Stomach (tissue), 19 donors: ENCODE measurements at places on chromosomes 2 and 18. TPM values are rescaled to one million over a fixed set of nuclear protein-coding genes. Genes with fewer than 3 reads are reported as not detected.

Gene ERCC3
- 54.0 TPM for total RNA-seq

Gene NEU2
- not detected for total RNA-seq

Gene RNU2-63P
- not detected for total RNA-seq

Gene ERFE
- total RNA-seq = not detected

Gene GALNT3
- 134 TPM for total RNA-seq

Gene RAX
- total RNA-seq = not detected

Gene DUSP19
- total RNA-seq = 19.6 TPM

DNA sequence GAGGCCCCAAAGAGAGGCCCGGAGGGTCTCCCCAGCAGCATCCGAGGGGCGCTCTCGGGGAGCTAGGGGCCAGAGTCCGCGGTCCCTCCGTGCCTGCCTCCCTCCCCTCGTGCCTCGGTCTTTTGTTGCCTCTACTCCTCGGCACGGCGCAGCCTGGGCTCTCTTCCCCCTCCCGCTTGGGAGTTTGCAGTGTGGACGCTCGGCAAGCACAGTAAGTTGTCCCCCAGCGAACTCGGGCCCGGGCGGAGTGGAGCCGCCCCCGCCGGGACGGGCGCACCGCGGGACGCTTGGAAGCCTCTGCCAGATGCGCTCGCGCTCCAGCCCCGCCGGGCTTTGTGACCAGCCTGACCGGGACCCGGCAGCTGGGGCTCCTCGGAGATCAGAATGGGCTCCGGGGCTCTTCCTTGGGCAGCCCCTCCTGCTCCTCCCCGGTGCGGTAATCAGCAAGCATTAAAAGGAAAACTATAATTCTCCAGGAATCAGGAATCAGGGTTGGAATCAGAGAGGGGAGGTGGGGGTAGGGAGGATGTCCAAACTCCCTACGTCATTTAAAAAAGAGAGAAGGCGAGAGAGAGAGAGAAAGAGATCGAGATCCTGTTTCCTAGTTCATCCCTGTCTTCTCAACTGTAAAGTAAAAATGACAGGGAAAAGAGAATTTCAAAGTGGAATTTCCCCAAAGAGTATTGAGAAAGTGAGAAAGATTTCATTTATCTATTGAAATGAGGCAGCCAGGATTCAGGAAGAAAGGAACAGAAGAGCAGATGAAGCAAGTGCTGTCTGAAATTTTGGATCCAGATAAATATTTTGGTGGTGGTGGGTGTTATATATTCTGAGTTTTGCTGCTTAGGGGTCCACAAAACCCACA is 786 bp upstream of the TMEM200C start:
- DNase-seq = no peak

DNA sequence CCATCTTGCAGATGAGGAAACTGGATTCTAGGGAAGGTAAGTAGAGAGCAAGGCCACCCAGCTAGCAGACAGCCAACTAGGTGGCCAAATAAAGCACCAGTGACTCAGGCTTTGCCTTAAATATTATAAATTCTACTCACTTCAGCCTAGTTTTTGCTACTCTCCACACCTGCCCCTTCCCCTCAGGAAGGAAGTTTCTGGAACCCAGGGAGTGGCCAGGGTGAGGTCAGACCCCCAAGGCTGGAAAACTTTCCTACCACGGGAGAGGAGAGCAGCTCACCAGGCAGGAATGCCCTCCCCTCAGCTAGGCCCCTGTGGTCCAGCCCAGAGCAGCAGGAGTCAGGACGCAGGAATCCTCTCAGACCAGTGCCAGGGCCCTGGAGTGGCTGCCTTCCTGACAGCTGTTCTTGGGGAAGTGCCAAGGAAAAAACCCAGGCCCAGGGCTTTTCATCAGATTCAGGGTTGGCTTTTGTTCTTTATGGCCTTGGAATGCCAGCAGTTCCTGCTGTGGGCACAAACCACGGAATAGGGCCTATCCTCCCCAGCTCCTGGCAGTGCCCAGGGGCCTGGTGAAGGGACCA is 5.1 kb upstream of the PAX8 start:
- DNase-seq = peak; percentile 81

- no peak for DNase-seq
Observed at GRCh38 chr2:98713332-98714015, 17.5 kb downstream of the MGAT4A start.

GRCh38 chr2:176581557-176582165 is 312.4 kb downstream of the MTX2 start:
- DNase-seq = no peak

GRCh38 chr2:144198116-144198515 is 321.8 kb downstream of the ZEB2 start:
- no peak for DNase-seq

DNA sequence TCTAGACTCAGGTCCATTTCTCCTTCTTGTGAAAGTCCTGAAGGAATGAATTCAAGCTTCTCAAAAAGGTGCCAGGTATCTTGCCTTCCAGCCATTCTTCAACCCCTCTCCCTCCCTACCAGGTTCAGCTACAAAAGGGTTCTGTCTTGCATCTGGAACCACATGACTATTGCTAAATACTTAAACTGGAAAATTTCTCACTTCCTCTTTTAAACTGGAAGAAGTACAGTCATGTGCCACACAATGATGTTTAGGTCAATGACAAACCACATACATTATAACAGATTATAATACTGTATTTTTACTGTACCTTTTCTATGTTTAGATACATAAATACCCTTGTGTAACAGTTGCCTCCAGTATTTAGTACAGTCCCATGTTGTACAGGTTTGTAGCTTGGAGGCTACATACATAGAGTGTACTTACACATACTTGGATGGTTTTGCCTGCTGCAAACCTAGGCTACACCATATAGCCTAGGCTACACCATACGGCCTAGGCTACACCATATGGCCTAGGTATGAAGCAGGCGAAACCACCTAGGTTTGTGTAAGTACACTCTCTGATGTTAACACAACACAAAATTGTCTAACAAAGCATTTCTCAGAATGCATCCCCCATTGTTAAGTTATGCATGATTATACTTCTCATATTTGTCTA is 142.0 kb upstream of the DNMT3A start:
- DNase-seq = no peak

DNA sequence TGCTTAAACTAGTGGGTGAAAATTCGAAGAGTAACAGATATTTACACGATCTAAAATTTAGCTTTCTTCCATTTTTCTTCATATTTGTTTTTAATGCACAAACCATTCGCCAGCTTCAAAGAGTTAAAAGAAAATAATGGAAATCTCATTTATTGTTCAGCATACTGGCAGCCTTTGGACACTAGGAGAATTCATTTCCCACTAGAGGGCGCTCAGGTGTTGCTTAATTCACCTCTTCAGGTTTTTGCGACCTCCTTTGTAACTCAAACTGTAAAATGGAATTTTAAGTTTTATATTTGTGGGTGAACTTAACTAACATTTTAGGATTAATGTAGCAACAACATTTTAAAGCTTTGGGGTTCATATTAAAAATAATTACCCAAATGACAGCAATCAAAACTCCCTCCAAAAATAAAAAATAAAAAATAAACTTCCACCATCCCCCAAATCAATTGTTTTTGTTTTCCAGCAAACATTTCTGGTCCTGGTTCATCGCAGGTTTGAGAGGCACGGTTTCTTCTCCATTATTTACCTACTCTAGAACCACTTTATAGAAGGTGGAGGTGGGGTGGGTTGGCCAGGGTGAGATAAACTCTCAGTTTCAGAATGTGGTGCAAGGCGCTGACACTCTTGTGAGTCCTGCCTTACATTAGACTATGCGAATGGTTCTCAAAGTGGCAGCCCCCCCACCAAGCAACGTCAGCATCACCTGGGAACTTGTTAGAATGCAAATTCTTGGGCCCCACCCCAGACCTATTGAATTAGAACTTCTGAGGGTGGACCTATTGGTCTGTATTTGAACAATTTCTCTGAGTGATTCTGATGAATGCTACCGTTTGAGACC is 24.7 kb upstream of the PNPT1 start:
- peak; percentile 54 for DNase-seq

DNA sequence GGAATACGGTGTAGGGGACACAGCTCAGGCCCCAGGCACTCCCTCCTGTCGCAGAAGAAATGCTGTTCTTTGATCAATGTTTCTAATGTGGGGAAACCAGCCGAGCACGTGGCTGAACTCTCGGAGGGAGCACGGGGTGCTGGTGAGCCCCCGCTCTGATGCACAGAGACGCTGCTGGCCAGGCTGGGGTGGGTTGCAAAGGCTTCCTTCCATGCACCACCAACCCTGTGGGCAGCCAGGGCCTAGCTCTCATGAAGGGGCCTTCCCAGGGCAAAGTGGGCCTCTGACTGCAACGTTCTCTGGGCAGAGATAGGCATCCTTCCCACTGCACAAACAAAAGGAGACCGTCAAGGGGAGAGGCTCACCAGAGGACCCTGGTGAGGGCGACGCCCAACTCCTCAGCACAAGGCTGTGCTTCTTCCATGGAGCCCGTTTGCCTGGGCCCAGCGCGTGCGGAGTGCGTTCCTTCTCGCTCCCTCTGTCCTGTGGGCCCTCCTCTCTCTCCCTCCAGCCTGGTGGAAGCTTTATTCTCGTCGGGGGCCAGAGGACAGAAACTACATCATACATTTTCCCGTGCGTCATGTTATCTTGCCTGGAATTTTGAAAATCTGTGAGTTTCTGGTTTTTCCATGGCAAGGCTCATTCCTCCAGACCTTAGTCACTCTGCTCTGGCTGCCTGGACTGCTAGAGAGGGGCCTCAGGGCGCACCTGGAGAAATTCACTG is 61.1 kb upstream of the SP3 start:
- DNase-seq = peak; percentile 38

GRCh38 chr2:233469261-233470010 is 97.1 kb downstream of the USP40 start:
- no peak for DNase-seq

DNA sequence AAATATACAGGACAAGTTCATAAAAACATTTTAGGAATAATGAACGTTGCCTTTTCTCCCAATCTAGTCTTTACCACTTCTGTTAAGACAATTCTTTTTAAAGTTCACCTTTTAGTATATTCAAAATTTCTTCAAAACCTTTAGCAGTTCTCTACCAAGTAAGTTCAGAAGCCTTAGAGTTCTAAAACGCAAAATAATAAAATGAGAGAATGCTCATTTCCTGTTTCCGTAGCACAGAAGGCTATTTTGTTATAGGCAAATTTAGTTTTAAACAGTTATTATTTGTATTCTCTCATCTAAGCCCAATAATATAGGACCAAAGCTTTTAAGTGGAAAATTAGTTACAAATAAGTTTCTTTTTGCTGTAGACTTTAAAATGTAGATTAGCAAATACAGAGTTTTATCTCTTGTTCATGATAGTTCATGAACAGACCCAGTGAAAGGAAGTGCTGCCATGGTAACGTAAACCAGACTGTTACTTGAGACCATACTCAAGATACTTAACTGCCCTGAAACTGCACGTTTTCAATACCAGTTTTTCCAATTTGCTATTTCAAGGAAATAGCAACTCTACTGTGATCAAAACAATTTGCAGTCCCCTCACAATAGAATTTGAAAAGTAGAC is 173.1 kb upstream of the STON1 start:
- peak; percentile 71 for DNase-seq

- DNase-seq = no peak
Observed at GRCh38 chr2:60554646-60555065, 1.2 kb upstream of the BCL11A start.

DNA sequence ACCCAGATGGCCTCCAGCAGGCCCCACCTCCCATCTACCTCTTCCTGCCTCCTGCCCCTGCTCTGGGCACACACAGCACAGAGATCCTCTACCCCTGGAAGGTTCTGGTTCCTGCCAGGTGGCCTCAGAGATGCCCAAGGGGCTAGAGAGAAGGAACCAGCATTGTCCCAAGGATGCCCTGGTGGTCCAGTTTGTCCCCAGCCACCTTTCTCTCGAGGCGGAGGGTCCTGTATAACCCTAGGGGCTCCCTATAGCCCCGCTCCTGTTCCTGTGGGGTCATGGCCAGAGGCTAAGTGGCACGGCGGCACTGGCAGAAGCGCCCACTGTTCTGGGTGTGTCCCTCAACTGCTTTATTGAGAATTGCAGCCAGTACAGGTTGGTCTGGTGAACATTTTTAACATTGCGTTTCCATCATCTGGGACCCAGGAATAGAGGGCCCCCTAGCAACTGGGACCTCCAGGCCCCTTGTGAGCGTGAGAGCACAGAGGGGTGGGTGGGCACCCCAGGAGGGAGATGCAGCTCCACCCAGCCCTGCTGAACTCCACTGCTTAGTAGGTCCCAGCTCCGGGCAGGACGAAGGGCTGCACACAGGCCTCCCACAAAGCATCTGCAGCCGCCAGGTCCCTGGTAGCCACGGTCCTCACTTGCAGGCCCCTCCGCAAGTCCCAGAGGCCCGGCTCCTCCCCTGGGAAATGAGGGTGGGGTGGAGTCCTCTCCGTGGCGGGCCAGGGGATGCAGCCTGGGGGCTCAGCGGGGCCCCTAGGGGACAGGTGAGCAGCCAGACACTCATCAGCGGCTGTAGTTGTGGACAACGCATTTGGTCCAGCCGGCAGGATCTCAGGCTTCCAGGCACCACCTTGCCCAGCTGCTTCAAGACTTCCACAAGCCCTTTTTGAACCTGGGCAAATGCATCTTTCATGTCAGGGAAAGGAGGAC is 33.1 kb downstream of the GPC1 start:
- DNase-seq = no peak

GRCh38 chr2:138760676-138761075 is 19.5 kb downstream of the NXPH2 start:
- peak; percentile 62 for DNase-seq

- no peak for DNase-seq
Observed at GRCh38 chr18:58268849-58269248, 224.8 kb downstream of the NEDD4L start.

GRCh38 chr2:220916931-220917330 is 655.2 kb downstream of the EPHA4 start:
- DNase-seq = no peak

- DNase-seq = no peak
Observed at GRCh38 chr2:41294331-41294730, 753.5 kb upstream of the PKDCC start.

- no peak for DNase-seq
Observed at GRCh38 chr2:36578343-36579296, 19.3 kb downstream of the FEZ2 start.

DNA sequence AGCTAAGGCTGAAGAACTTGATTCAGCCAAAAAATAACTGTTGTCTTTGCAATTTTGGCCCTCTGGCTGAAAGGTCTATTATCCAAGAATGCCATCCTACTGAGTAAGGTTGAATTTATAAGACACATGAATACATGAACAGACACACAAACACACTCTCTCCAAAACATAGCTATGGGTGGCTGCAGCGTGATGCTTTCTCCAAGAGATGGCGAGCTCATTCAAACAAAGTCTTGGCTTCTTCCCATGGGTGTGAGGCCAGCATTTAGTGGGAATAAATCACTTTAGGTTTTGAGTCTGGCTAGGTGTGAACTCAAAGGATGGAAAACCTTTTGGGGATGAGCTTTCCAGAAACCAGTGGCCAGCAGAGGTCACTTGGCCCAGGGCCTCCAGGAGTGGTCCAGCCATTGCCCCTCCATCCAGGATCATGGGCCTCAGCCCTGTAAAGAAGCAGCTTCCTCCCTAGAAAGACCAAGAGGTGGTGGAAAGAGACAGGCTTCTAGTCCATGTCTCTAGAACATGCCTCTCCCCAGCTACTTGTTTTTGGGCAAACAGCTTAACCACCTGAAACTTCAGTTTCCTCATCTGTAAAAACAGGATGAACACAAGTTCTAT is 11.0 kb upstream of the OSR1 start:
- DNase-seq = peak; percentile 41
